ENCODE measurements at places on chromosomes 6 and 20. TPM values are rescaled to one million over a fixed set of nuclear protein-coding genes. Genes with fewer than 3 reads are reported as not detected.

- H3K27me3 ChIP-seq, result peaks cover 29% of the 10 kb centered on the region
- H3K4me1 ChIP-seq, result no peaks in the 10 kb centered on the region
- no peaks in the 10 kb centered on the region for H3K36me3 ChIP-seq
Measured at GRCh38 chr6:106370639-106371038, 10.1 kb downstream of the CRYBG1 start.

DNA sequence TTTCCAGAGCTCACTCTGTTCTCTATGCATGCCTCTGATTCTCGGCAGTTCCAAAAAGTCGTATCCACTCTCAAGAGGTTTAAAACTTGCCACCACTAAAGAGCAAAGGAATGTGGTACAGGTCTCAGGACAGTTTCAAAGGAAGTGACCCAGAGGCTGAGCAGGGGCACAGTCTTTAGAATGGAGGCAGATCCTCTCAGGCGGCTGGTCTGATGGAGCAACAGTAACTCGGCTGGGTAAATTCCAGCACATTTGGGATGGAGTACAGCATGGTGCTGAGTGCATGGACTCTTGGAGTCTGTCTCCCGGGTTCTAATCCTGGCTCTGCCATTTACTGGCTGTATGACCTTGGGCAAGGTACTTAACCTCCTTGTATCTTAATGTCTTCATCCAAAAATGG, 88.1 kb upstream of the BACH2 start:
- H3K4me3 ChIP-seq, result no peak overlapping the region
- no peak for DNase-seq
- no peaks in the 10 kb centered on the region for H3K36me3 ChIP-seq
- no peak overlapping the region for H3K27ac ChIP-seq
- peaks cover 11% of the 10 kb centered on the region for H3K4me1 ChIP-seq

GRCh38 chr6:37192666-37193065, 22.7 kb downstream of the PIM1 start:
- H3K4me3 ChIP-seq, result no peak overlapping the region
- no peaks in the 10 kb centered on the region for H3K27me3 ChIP-seq

GRCh38 chr6:133973109-133973971, 20.3 kb downstream of the TBPL1 start:
- no peak overlapping the region for H3K27ac ChIP-seq
- no peak overlapping the region for H3K4me3 ChIP-seq
- no peaks in the 10 kb centered on the region for H3K36me3 ChIP-seq
- no peaks in the 10 kb centered on the region for H3K27me3 ChIP-seq
- DNase-seq, result no peak

- no peak overlapping the region for H3K27ac ChIP-seq
- no peak for DNase-seq
- no peaks in the 10 kb centered on the region for H3K27me3 ChIP-seq
- H3K4me3 ChIP-seq, result no peak overlapping the region
- H3K36me3 ChIP-seq, result no peaks in the 10 kb centered on the region
Measured at GRCh38 chr6:9458424-9458823, 956.5 kb downstream of the TFAP2A start.

- H3K36me3 ChIP-seq, result no peaks in the 10 kb centered on the region
- H3K4me1 ChIP-seq, result no peaks in the 10 kb centered on the region
- H3K27ac ChIP-seq, result no peak overlapping the region
- DNase-seq, result no peak
- H3K27me3 ChIP-seq, result no peaks in the 10 kb centered on the region
Measured at GRCh38 chr6:2307799-2308198, 62.4 kb upstream of the GMDS start.

DNA sequence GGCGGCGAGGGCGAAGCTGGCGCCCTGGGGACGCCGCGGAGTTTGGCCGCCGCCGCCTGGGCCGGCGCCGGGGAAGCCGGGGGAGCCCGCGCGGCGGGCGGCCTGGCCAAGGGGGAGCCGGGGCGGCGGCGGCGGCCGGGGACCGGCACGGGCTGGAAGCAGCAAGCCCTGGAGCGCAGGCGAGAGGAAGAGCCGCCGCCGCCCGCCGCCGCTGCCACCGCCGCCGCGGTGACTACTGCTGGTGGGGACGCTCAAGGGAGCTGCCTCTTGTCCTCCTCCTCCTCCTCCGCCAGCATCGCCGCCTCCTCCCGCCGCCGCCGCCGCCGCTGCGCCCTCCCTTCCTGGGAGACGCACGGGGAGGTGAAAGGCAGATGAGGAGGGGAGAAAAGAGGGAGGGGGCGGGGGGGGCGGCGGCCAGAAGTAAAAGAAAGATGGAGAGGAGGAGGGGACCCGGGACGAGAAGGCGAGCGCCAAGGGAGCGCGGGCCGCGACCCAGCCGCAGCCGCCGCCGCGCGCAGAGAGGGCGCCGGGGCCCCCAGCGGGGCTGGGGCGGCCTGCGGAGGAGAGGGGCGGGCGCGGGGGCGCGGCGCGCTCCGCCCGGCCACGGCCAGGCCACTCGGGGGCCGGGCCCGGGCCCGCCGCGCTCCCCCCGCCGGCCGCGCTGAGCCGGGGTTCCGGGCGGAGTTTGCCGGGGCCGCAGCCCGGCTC, 846 bp downstream of the PDE10A start:
- H3K36me3 ChIP-seq, result no peaks in the 10 kb centered on the region
- no peak for DNase-seq
- H3K4me3 ChIP-seq, result peak overlapping the region; percentile 83
- H3K27me3 ChIP-seq, result peaks cover 18% of the 10 kb centered on the region
- H3K4me1 ChIP-seq, result peaks cover 27% of the 10 kb centered on the region
- H3K27ac ChIP-seq, result peak overlapping the region; percentile 85

- no peak overlapping the region for H3K4me3 ChIP-seq
- peaks cover 15% of the 10 kb centered on the region for H3K4me1 ChIP-seq
- peaks cover 4% of the 10 kb centered on the region for H3K27me3 ChIP-seq
- no peak for DNase-seq
- no peaks in the 10 kb centered on the region for H3K36me3 ChIP-seq
Measured at GRCh38 chr6:167789358-167789757, 37.4 kb upstream of the AFDN start.

The DNAH8 gene
- total RNA-seq, result 0.05 TPM

GRCh38 chr6:135567375-135568083, 70.0 kb upstream of the AHI1 start:
- peaks cover 8% of the 10 kb centered on the region for H3K4me1 ChIP-seq
- no peak for DNase-seq
- H3K36me3 ChIP-seq, result no peaks in the 10 kb centered on the region
- H3K27me3 ChIP-seq, result peaks cover 12% of the 10 kb centered on the region
- no peak overlapping the region for H3K4me3 ChIP-seq

The HTR1E gene
- total RNA-seq, result not detected

All from chondrocyte (in vitro differentiated cells).